ENCODE measurements at places on chromosomes 3 and 15. TPM values are rescaled to one million over a fixed set of nuclear protein-coding genes. Genes with fewer than 3 reads are reported as not detected.
A peak's percentile ranks its signal among the peaks of the same experiment; 100 is the strongest.

Gene RARB
- 26.3 TPM for total RNA-seq

GRCh38 chr15:64896371-64897069 is 15.2 kb upstream of the ANKDD1A start:
- H3K4me3 ChIP-seq = no peak overlapping the region
- no peak for DNase-seq
- peaks cover 6% of the 10 kb centered on the region for H3K27me3 ChIP-seq
- no peak overlapping the region for H3K27ac ChIP-seq

- no peak overlapping the region for H3K4me3 ChIP-seq
- H3K27me3 ChIP-seq = no peaks in the 10 kb centered on the region
- H3K4me1 ChIP-seq = peaks cover 31% of the 10 kb centered on the region
- H3K27ac ChIP-seq = no peak overlapping the region
Measured at GRCh38 chr3:50604628-50605588, 6.7 kb downstream of the CISH start.

GRCh38 chr15:88907111-88907510 is 6.1 kb downstream of the MFGE8 start:
- H3K27me3 ChIP-seq = no peaks in the 10 kb centered on the region
- peaks cover 30% of the 10 kb centered on the region for H3K36me3 ChIP-seq
- DNase-seq = no peak
- H3K4me1 ChIP-seq = peaks cover 39% of the 10 kb centered on the region

Gene SRGAP3
- 21.4 TPM for total RNA-seq

DNA sequence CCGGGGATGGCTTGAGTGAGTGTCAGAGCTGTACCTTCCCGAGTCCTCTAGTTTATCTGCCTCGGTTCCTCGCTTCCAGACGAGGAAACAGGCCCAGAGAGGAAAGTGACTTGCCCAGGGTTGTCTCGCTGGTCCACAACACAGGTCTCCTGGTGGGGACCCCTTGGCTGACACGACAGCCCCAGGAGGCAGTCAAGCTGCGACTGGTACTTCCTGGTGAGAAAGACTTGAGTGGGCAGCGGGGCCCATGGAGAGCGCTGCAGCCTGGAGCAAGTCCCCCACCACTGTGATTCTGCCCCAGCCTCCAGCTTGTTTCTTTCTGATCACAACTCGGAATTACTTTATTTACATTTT is 600 bp upstream of the CHRNA5 start:
- H3K27me3 ChIP-seq = peaks cover 39% of the 10 kb centered on the region
- peak overlapping the region; percentile 69 for H3K27ac ChIP-seq
- H3K4me3 ChIP-seq = peak overlapping the region; percentile 84
- no peaks in the 10 kb centered on the region for H3K36me3 ChIP-seq
- peaks cover 6% of the 10 kb centered on the region for H3K4me1 ChIP-seq

Measured in progenitor cell of endocrine pancreas (in vitro differentiated cells).